NCI-H1105 treated with DMSO at 0.1 percent for 48 hours (cell line): ENCODE measurements at places on chromosomes 1 and 21.

- no peak for DNase-seq
These were observed 141.6 kb downstream of the ZP4 start for GRCh38 chr1:237749122-237749521.

GRCh38 chr1:9196129-9197040, 38.2 kb upstream of the H6PD start:
- DNase-seq, result peak; percentile 72

GRCh38 chr21:15751037-15751436, 21.3 kb downstream of the USP25 start:
- DNase-seq, result no peak

DNA sequence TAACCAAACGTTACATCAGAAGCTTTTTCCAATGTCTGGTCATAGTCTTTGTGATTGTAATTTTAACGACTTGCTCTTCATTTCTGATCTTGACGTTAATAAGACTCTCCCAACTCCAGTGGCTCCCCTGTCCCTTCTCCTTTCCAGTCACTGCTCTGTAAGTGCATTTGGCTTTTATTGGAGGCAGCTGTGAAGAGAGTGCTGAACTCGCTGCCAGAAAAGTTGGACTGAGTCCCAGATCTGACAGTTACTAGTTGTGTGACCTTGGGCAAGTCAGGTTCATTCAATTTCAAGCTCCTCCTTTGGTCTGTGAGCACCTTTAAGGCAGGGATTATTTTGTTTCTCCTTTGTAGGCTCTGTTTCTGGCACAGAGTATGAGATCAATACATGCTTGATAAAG, 109.6 kb upstream of the TSPAN2 start:
- DNase-seq, result peak; percentile 61

GRCh38 chr1:151009206-151009587, 948 bp downstream of the PRUNE1 start:
- DNase-seq, result no peak

GRCh38 chr1:228737601-228738041, 2.3 kb downstream of the RHOU start:
- DNase-seq, result no peak

GRCh38 chr1:46665983-46666382, 2.2 kb downstream of the ATPAF1 start:
- no peak for DNase-seq

- no peak for DNase-seq
These were observed 17.5 kb upstream of the MTARC1 start for GRCh38 chr1:220769205-220769604.

- no peak for DNase-seq
These were observed 139.8 kb downstream of the NCAM2 start for GRCh38 chr21:21137986-21138385.

DNA sequence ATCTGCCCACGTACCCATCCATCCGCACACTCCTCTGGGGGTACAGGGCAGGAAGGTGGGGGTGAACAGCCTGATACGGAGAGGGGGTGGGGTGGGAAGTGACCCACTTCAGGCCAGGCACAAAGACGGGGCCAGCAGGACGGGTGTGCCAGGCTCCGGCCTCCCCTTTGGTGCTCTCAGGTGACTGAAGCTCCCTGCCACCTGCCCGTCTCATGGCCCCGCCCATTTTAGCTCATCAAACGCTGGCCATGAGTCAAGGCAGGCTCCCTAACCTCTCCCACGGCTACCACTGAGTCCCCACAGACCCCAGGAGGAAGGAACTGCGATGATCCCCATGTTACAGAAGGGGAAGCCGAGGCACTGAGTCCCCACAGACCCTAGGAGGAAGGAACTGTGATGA, 109.6 kb downstream of the CRYAA start:
- no peak for DNase-seq

- DNase-seq, result no peak
These were observed 106.1 kb upstream of the BMP8A start for GRCh38 chr1:39385067-39385988.

- peak; percentile 22 for DNase-seq
These were observed 184.6 kb upstream of the JUN start for GRCh38 chr1:58968360-58968952.

- no peak for DNase-seq
These were observed 6.4 kb upstream of the PCBP3 start for GRCh38 chr21:45636951-45637646.

DNA sequence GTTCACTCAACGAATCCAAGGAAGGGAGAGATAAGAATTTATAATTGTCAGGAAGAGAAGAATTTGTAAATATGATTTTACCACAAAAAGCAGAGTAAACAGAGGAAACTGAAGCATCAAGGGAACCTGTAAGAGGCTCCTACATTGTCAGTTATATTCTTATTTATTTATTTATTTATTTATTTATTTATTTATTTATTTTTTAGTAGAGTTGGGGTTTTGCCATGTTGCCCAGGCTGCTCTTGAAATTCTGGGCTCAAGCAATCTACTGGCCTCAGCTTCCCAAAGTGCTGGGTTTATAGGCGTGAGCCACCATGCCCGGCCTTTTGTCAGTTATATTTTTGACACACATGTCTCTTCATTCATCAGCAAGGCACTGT, 47.1 kb downstream of the FCRL3 start:
- DNase-seq, result no peak

- no peak for DNase-seq
These were observed 15.7 kb downstream of the PEX14 start for GRCh38 chr1:10490286-10490970.

GRCh38 chr1:152029144-152029928, 7.5 kb downstream of the S100A11 start:
- DNase-seq, result no peak
